ENCODE measurements at places on chromosomes 5 and 9.
A peak's percentile ranks its signal among the peaks of the same experiment; 100 is the strongest.

DNA sequence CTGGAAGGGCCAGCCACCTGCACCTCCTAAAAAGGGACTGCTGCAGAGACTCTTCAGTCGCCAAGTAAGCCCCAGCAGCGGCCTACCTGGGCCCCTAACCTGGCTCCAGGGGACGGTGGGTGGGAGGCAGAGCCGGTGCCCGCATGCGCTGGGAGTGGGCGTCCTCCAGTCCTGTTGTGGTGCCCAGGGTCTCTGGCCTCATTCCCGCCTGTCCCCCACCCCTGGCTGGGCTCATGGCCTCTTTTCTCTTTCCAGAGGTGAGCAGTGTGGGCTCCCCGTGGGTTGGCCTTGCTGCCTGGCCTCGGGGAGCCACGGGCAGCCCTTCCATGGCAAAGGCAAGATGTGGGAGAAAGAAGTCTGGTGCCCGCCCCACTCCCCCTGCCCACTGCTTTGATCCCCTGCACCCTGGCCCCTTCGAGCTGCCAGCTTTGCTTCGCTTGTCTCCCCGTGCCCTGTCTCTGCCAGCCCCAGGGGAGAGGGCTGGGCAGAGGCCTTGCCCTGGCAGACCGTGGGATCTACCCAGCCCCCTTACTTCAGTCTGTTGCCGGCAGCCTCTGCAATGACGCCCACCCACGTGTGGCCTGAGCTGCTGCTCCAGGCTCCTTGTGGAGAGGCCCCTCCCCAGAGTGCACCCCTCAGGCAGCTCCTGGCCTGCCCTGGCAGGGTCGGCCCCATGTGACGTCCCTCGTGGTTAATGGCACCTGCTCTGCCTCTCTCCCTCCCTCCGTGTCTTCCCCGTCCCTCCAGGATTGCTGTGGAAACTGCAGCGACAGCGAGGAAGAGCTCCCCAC, 5.4 kb upstream of the PRR7 start:
- DNase-seq, result no peak

- no peak for DNase-seq
Measured at GRCh38 chr5:67214707-67215447, 18.3 kb upstream of the CD180 start.

DNA sequence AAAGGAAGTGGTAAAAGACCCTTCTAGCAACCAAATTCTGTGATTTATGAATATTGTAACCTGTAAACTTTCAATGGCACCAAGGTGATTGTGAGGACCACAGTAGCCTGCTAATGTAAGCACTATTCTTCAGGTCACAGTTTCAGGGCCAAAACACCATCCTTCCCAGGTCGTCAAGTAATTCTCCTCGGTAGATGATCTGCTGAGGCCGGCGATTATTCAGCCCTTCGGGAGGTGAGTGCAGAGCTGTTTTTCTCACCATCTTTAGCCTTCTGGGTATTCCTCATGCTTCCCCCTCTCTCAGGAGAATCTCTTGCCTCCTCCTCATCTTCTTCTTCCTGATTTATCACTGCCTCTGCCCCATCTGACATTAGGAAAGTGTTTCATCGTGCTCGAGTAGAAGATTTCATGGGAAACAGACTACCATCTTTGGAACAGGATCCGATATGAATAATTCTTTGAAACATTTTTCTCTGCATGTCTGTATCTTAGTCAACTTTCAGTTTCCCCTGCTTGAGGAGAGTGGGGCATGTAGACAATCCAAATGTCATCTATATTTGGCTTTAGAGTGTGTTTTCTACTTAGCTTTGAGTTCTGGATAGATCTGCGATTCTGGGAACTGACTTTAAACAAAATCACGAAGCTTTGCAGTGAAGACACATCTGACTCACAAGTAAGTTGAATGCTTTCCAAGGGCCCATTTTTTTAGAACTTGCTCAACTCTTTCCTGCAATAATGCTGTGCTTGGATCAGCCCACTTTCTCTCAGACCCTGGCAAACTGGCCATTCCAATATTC, 173.9 kb downstream of the AOPEP start:
- no peak for DNase-seq

DNA sequence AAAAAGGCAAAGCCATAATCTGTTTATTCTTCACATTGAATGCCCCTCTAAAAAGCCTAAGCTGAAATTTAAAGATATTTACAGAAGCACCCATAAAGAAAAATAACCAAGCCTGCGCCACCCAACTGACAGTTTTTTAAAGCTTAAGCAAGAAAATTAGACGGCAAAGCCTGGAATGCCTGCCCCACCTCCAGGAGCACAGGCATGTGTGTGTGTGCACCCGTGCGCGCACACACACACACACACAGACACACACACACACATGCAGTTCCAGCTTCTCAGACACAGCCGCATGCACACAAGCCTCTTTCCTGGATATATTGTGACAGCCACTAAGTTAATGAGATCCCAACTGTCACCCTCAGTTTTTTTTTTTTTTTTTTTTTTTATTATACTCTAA, 88.2 kb downstream of the FRMD3 start:
- no peak for DNase-seq

DNA sequence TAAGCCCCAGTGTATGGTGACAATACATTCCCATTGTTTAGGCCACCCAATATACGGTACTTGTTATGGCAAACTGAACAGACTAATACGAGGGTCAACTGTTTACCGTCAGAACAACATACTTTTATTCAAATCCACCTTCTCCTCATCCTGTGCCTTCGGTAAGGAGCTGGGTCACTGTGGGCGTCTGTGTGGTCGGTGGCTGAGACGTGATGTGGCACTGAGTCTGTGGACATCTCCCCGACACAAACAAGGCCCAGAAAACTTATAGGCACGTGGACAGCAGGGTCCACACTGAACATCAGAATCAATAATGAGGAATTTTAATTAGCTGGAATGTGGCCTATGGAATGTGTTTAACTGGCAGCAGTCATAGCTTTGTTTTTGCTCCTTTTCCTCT, 154.3 kb upstream of the IRX2 start:
- DNase-seq, result no peak

GRCh38 chr9:109499631-109500410, 1.7 kb upstream of the PTPN3 start:
- DNase-seq, result no peak

DNA sequence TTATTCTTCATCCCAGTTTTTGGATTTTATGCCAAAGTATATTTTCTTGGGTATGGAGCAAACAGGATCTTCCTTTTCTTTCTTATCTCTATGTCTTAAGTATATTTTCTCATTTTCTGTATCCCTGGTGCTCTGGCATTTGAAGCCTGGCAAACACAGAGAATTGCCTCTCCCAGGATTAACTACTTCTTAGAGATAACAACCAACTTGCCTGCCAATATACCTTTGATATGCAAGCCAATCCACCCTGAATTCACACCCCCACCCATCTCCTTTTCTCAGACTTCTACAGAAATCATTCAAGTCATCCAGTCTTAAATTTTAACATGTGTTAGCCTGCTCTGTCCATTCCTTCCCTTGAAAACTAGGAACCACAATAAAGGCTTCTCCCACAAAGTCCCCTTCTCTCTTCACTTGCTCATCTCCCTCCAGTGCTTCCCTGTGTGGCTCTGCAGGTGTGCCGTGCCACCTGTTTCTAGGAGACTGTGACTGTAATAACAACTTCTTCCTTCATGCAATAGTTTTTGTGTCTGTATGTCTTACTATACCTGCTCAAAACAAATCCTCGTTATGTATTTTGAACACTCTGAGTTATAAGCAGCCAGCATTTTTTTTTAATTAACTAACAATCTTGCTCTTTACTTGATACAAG, 649.7 kb upstream of the RIOK2 start:
- DNase-seq, result no peak

DNA sequence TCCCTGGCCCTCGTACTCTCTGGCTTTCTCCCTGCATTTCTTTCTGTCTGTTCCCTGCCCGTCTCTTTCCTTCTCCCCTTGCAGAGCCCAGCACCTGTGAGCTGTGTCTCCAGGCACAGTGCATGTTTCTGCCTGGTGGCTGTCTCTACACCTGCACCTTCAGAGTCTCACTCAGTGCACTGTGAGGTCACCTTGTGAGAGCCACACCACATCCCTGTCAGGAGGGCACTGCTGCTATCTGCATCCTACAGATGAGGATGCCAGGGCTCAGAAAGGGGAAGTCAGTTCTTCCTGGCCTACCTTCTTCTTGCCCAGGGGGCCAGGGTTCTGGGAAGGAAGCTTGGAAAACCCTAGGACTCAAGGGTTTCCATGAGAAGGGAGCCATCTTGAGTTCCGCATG, 69.7 kb upstream of the NEURL1B start:
- DNase-seq, result no peak

DNA sequence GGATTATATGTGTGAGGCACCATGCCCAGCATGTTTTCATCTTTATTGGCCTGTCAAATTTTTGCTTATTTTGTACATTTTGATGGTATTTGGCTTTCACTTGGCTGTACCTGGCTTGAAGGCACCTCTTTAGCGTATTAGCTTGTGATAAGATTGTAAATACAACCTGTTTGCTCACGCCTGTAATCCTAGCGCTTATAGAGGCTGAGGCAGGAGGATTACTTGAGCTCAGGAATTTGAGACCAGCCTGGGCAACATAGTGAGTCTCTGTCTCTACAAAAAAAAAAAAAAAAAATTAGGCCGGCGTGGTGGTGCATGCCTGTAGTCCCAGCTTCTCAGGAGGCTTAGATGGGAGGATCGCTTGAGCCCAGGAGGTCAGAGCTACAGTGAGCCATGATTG, 11.3 kb downstream of the SEC24A start:
- DNase-seq, result no peak

- DNase-seq, result no peak
Measured at GRCh38 chr5:67437905-67438845, 241.6 kb upstream of the CD180 start.

DNA sequence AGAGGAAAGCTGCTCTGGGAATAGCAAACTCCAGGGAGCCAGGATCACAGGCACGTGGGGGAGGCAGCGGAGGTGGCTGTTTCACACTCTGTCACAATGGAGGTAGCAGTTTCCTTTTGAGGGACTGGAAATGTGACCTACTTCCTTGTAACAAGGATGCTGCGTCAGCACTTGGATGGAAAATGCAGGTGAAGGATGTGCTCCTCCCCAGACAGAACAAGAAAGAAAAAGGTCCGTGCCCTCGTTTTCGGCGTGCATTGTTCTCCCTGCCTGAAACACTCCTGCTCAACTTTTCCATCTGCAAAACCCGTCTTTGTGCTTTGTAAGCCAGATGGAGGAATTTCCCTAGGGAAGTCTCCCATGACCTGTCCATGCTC, 55.1 kb upstream of the SH3PXD2B start:
- DNase-seq, result no peak

DNA sequence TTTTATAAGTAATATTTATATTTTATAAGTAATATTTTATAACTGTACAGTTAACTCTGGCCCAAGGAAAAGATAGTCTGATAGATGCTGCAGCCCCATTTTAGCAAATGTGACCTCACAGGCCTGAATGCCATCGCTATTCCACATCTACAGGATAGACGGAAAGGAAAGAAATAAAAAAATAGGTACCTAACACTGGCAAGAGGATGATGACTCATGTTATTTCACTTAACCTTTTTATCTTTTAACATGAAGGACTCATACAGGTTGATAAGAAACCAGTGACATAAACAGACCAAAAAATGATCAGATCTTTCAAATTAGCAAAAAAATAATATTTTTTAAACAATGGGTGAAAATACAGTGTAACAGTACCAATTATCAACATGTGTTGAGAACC, 2.7 kb downstream of the CD274 start:
- no peak for DNase-seq

GRCh38 chr5:179183481-179183880, 123.3 kb downstream of the ZNF354C start:
- no peak for DNase-seq

GRCh38 chr5:109921735-109922380, 232.1 kb downstream of the MAN2A1 start:
- peak; percentile 6 for DNase-seq

- DNase-seq, result no peak
Measured at GRCh38 chr9:18331808-18332209, 142.1 kb upstream of the ADAMTSL1 start.

GRCh38 chr9:13151489-13151888, 128.0 kb downstream of the MPDZ start:
- DNase-seq, result no peak

GRCh38 chr9:127539259-127539981, 72.7 kb upstream of the STXBP1 start:
- DNase-seq, result no peak

DNA sequence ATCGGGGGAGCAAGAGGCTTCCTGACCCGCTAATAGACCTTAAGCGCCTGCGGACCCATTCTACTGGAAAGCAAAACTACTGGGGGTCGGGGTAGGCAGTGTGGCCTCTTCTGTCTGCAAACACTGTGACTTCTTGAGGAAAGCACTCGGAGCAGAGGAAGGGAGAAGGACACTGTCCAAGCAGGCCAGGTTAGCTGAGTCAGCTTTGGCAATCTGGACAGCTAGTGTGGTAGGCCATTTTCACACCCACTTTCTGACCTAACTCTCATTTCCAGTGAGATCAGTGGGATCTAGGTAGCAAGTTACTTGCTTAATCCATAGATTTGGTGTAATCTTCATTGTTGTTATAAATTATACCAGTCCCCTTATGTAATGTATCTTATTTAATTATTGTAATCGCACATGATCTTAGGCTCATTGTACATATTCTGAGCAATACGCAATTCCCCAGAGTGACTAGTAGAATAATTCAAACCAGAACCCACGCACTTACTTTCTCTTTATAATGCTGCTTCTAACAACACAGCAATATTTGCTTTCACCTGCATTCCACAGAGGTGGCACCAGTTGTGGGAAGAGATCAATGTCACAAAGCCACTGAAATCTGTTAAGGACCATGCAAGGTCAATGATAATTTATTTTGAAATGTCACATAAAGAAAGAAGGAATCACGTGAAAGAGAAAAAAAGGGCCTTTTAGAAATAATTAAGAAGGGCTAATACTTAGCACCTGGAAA, 82.9 kb downstream of the NREP start:
- no peak for DNase-seq

GRCh38 chr5:132095424-132095972, 21.9 kb downstream of the CSF2 start:
- DNase-seq, result no peak

GRCh38 chr9:17222932-17223331, 88.1 kb downstream of the CNTLN start:
- no peak for DNase-seq

- DNase-seq, result no peak
Measured at GRCh38 chr5:127650649-127651048, 1.8 kb downstream of the CTXN3 start.
